Breast epithelium (tissue), 4 donors: ENCODE measurements at places on chromosomes 6 and 20. TPM values are rescaled to one million over a fixed set of nuclear protein-coding genes. Genes with fewer than 3 reads are reported as not detected.

GRCh38 chr6:38192487-38192886 is 373.0 kb downstream of the ZFAND3 start:
- no peak for DNase-seq

DNA sequence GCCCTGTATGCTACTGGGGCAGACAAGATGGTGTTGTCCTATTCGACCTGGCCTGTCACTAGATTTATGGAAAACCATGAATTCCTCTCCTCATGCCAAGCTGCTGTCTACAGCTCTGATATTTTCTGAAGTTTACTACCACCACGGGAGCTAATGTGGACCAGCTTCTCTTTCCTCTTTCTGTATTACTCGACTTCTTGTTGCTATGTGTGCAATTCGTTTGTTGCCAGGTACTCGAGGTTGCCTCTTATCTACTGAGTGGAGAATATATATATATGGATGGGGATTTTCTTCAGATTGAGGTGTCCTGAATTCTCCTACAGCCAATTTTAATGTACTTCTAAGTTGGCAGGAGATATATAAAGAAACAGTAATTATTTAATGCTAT is 34.7 kb downstream of the MAN1A1 start:
- DNase-seq = no peak

- no peak for DNase-seq
Observed at GRCh38 chr6:136571065-136571464, 20.8 kb upstream of the MAP7 start.

- no peak for DNase-seq
Observed at GRCh38 chr6:28808383-28808782, 115.4 kb downstream of the TRIM27 start.

PPIL1 gene
- 4.5 TPM for total RNA-seq

LAMP5 gene
- 0.88 TPM for total RNA-seq

LY6G6C gene
- not detected for total RNA-seq

- DNase-seq = no peak
Observed at GRCh38 chr20:51862796-51863195, 60.5 kb upstream of the SALL4 start.

DNA sequence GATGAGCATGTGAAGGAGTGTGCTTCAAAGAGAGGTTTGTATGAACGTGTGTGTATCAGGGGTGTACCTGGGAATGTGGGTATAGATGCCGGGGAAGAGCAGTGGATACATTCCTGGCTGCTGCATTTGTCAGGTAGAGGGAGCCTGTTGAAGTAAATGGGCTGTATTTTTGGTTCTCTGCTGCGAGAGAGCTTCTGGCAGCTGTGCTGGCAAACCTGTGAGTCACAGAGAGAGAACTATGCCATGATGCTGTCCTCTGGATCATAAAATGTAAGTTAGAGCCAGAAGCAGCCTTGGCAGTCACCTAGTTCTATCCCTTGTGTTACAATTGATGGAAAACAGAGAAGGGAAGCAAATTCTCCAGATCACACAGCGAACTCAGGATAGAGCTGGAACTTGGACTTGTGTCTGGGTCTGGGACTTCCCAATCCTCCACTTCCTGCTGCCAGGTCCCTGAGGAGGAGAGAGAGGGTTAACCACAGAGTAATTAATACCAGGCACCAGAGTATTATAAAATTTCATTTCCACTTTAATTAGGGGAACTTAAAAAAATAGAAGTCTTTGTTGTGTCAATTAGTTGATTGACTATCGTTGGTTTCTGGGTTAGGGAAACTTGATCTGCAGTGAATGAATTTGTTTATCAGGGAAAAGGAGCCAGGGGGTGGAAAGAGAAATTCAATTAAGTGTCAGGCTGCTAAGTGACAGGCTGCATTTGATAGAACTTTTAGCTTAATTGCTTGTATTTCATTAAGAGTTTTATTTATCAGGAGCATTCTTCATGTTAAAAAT is 41.1 kb upstream of the GTSF1L start:
- DNase-seq = no peak

DNA sequence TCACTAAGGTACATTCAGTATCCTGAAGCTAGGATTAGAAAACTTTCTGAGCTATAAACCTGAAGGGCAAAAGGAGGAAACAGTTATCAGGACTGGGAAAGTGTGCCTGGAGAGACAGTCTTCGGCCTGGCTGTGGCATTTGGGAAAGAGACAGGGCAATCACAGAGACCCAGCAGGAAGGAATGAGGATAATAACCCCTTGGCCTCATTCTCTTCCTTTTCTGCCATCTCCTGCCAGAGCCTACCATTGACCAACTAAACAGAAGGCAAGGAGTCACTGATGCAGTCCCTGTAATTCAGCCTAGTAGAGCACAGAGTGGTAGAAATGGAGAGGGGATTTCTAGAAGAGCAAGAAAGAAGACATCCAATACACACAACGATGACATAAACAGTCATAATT is 359.4 kb downstream of the HDGFL1 start:
- no peak for DNase-seq

BEND3 gene
- total RNA-seq = 3.6 TPM
